ENCODE measurements at places on chromosomes 11 and 22.

- peak; percentile 88 for DNase-seq
Measured at GRCh38 chr11:68806931-68807844, 34.5 kb downstream of the CPT1A start.

GRCh38 chr11:117519170-117519569 lies 191.5 kb downstream of the CEP164 start:
- DNase-seq = no peak

DNA sequence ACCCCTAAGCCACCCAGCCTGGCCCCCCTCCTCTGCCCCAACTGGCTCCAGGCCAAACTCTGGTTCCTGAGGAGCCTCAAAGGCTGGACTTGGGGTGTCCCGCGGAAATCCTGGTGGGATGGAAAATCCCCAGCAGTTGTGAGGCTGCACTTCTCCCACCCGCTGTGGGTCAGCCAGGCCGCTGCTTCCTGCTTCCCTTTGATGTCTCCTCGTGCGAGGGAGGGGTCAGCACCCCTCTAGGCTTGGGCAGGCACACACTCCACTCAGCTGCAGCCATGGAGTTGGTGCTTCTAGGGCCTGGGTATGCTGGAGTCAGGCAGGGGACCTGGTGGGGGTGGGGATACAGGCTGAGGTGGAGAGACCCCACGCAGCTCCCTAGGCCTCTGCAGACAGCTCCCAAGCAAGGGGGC lies 12.0 kb downstream of the KCNQ1OT1 start:
- no peak for DNase-seq

- DNase-seq = peak; percentile 59
Measured at GRCh38 chr11:95566211-95566610, 223.4 kb downstream of the FAM76B start.

DNA sequence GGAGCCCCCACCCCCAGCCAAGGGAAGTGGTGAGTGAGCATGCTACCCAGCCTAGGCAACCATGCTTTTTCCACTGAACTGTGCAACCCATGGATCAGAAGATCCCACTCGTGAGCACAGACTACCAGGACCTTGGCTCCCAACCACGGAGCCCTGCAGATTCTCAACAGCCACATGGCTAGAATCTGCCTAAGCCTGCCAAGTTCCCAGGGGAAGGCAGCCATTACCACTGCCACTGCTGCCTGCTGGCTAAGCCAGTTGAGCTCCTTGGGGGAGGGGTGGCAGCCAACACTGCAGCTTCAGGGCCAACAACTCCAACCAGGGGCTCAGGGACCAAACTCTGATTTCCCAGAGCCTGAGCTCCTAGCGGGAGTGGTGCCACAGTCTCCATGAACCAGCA lies 195.8 kb downstream of the DLG2 start:
- DNase-seq = no peak

All from astrocyte of the hippocampus (primary cell).